HEK293T (cell line): ENCODE measurements at places on chromosomes 6 and 20.

DNA sequence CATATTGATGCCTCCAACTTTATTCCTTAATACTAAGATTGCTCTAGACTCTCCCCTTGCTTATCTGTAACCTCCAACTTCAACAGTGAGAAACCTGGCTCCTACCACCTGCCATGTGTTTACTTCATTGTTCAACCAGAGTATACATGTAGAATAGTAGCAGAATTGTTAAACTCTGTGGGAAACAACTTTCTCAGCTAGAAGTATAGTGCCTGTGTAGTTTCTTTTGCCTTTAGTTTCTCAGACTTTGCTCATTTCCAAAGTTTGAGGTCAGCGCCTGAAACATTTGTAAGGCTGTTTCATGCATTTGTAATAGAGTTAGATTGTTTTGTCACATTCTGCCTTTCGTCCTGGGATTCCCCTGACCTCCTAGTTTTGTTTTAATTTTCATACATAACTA lies 34.9 kb upstream of the HECA start:
- no peak for DNase-seq

GRCh38 chr6:55131616-55132015 lies 42.7 kb upstream of the HCRTR2 start:
- DNase-seq: no peak

DNA sequence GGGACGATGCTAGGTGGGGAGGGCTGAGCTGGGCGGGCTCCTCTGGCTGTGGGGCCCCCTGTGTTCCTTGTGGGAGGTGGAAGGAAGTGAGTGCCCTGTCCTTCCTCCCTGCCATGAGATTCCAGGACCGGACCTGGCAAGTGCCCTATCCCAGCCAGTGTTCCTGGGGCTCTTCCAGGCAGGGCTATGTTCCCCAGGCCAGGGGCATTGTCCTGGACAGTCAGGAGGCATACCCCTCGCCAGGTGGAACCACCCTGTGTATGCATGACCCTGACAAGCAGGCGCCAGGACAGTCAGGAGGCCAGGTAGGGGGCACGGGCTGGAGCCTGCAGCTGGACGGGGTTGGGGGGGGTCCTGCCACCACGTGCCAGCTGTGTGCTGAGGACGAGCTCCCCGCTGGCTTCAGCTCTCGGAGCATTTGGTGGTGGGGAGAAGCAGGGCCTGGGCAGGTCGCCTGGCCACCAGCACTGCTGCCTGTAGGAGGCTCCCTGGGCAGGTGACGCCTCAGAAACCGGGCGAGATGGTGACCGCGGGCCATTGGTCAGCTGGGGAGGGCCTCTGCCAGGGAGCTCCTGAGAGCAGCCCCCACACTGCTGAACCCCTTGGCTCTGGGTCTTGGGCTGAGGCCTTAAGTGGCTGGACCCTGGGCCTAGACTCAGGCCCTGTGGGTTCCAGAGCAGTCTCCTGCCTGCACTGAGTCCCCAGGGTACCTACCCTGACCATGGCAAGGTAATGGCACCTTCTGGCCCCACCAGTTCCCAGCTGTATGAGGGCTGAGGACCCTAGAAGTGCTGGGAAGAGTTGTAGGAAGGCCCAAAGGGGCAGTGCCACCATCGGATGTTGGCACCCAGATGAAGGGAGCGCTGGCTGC lies 694 bp downstream of the SLC17A9 start:
- DNase-seq: no peak

DNA sequence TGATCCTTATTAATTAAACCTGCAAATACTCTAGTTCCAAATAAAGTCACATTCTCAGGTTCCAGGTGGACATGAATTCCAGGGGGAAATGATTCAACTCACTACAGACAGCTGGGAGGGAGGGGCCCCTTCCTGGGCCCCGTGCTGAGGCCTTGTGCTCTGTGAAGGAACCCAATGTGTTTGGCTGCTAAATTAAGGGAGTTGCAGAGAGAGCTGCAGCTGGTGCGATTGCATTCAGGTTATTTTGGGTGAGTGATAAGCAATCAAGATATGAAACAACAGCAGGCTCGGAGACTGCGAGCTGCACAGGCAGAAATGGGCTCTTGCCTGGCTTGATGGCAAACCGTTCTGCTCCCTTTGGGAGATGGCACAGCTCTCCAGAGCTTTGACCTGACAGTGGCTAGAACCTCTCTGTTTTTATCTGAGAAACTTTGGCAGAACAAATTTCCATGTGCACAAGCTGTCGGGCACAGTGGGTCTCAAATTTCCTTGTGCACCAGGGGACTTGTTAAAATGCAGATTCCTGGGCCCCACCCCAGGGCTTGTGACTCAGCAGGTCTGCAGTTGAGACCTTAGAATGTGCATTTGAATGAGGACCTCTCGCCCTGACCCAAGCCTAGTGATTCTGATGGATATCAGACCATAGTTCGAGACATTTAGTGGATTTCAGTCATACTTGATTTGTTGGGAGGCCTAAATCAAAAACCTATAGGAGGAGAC lies 9.8 kb downstream of the MAPK13 start:
- no peak for DNase-seq

- no peak for DNase-seq
Measured at GRCh38 chr20:1414982-1415381, 22.1 kb upstream of the FKBP1A start.

DNA sequence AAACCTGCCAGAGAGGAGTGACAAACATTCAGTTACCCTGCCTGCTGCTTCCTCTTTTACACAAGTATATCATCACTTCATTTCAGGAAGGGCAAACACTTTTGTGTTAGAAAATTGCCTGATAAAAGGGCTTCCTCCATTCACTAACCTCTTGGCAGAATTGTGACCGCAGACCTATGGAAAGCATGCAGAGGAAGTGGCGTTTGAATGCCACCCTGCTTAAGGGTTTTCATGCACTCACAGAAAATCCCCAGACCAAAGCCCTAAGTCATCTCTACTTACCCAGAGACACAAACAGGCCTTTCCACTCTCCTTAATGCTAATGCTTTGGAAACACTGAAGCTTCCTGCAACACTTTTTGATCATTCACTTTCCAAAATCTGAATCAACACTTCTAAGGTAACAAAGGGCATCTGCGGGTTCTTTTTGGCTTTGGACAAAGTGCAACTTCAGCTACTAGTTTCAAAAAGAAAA lies 22.1 kb upstream of the RALGAPA2 start:
- no peak for DNase-seq

DNA sequence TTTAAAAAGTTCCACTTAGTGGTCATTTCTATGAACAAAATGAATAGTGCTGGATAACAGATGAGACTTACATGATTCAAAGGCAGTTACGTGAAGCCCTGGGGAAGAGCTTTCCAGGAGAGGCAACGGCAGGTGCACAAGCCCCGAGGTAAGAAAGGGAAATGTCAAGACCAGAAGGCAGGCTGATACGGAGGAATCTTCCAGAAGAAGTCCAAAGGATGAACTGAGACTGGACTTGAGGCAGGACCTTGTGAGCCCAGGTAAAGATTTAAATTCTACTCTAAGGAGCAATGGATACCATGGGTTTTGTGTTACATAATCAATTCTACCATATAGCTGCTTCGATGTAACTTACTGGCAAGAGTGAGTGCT lies 164.6 kb downstream of the BCAS1 start:
- no peak for DNase-seq

GRCh38 chr6:112245511-112246203 lies 8.7 kb downstream of the LAMA4 start:
- DNase-seq: no peak

DNA sequence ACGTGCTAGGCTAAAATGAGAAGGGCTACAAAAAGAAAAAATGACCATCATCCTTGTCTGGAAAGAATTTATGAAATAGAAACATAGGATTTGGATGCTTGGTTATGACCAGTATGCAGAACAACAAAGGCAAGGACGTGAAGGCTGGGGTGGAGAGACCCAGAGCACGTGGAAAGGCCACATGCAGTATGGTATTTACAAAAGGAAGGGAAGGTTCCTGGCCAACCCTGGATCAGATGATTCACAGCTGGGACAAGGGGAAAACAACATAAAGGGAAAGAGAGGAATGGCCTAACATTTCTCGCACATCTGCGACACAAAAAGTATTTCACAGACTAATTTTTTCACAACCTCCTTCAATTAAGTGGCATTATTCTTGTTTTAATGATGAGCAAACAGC lies 8.2 kb downstream of the STX7 start:
- no peak for DNase-seq

- DNase-seq: no peak
Measured at GRCh38 chr6:15712797-15713196, 50.0 kb upstream of the DTNBP1 start.
